ENCODE measurements at places on chromosomes 2 and 18. TPM values are rescaled to one million over a fixed set of nuclear protein-coding genes. Genes with fewer than 3 reads are reported as not detected.

The GPR155 gene
- 0.39 TPM for total RNA-seq

The PSTPIP2 gene
- 0.34 TPM for total RNA-seq

The TSPYL6 gene
- not detected for total RNA-seq

The UGT1A3 gene
- total RNA-seq: 0.19 TPM

The PROC gene
- 2.9 TPM for total RNA-seq

The NXPH2 gene
- total RNA-seq: not detected

The MYOM1 gene
- total RNA-seq: 0.09 TPM

The CNTNAP5 gene
- total RNA-seq: not detected

The MAIP1 gene
- total RNA-seq: 34.6 TPM

The TEX44 gene
- not detected for total RNA-seq

The LONRF2 gene
- total RNA-seq: 3.0 TPM

The KLHL41 gene
- 0.15 TPM for total RNA-seq

The IGFBP2 gene
- total RNA-seq: 90.1 TPM

The CERKL gene
- 0.24 TPM for total RNA-seq

The HTR2B gene
- not detected for total RNA-seq

The LOXHD1 gene
- not detected for total RNA-seq

The PAIP2B gene
- 0.36 TPM for total RNA-seq

The ZNF516 gene
- 2.3 TPM for total RNA-seq

The ASAP2 gene
- 39.8 TPM for total RNA-seq

All from A549 treated with ZK216348 at 1 μM for 4 hours (cell line).